Amygdala (tissue), 56 donors: ENCODE measurements at places on chromosomes 6 and 20.
A peak's percentile ranks its signal among the peaks of the same experiment; 100 is the strongest.

GRCh38 chr6:33746651-33747100 lies at the start of gene IP6K3:
TSS of gene IP6K3 (minus strand) at chr6:33746905. CDS start at chr6:33735476, 11,429 bp downstream.
- DNase-seq = peak; percentile 78

DNA sequence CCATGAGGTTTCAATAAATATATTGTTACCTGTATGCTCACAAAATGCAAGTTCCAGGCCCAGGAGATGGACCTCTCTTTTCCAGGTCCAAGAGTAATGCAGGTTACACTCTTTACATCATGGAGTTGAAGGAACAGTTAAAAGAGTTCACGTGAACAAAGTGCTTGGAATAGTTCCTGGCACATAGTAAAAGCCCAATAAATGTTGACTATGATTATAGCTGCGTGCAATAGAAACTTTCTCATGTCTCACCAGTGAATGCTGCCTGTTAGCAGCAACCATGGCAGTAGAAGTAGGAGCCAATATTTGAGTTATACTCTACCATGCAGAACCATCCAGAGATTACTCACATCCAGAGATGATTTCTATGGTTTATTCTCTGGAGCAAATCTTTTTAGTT lies 707.5 kb downstream of the DHX35 start:
- DNase-seq = no peak

- DNase-seq = no peak
These were observed 31.3 kb downstream of the AKIRIN2 start for GRCh38 chr6:87670707-87671106.

- no peak for DNase-seq
These were observed 249.2 kb downstream of the CDC5L start for GRCh38 chr6:44636561-44637248.

DNA sequence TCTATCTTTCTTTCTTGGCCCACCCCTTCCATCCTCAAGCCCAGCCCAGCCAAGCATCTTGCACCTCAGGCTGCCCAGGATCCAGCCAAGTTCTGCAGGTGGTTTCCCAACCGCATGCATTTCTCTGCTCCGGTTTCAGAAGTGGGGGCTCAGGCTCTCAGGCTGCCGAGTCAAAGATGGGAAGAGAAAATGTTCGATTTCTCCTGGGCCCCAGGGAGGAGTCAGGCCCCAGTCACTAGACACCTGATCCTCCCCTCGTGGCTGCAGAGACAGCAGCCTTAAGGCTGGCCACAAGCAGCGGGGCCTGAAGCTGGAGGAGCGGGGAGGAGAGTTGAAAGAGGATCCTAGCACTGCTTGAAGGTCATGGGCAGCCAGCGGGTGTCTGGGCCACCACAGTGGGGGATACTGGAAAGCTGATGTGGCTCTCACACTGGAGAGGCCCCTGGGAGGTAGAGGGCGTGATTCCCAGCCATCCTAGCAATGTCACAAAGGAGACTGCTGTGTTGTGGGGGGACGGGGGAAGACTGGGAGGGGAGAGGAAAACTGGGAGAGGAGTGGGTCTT lies 42.2 kb upstream of the ZFAND3 start:
- no peak for DNase-seq

DNA sequence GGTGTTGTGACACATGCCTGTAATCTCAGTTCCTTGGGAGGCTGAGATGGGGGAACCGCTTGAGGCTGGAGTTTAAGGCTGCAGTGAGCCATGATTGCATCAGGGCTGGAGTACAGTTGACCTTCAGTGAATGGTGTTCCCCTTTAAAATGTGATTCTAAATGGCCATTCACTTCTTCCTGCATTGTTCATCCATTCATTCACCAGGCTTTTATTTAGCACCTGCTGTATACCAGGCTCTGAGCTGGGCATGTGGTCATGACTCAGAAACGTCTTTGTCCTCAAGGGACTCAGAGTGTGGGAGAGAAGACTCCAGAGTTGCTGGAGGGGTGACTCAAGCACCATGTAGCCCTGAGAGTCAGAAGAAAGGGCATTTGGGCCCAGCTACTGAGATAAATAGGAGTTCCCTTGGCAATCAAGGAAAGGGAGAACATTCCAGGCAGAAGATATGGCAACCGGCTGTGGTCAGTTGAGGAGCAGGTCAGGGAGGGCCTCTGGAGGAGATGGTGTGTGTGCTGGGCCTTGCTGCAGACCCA lies 101.1 kb downstream of the DLGAP4 start:
- no peak for DNase-seq

DNA sequence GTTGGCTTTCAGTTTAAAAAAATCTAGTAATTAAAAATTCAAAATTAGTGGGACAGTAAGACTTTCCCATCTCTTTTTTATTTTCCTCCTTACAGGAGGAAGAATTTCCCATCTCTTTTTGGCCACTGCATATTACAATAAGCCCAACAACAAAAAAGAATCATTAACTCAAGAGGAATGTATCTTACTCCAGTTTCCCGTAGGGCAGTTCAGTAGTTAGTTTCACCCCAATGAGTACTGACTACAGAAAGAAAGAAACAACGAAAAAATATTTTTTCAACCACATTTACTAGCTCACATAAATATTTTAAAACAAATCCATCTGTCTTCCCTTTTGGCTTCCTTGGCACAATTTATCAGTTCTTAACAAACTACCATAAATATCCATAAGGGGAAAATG lies 14.9 kb upstream of the BLOC1S5 start:
- DNase-seq = no peak

DNA sequence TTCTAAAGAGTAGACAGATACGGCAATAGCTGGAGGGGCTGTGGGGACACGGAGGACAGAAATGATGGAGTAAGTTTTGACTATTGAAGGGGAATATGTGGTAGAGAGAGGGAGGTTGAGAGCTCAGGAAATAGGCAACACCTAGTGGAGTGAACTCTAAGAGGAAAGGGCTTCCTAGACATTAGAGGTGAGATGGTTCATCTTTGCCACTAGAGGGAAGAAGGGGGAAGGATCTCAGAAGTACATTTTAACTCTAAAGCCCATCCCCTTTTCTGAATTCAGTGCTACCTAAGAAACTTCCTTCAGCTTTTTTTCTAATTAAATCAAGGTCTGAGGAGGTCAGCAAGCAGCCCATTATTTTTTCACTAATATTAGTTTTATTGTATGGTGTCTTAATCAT lies 689.4 kb upstream of the MAP3K7 start:
- DNase-seq = no peak

GRCh38 chr6:34425132-34425497 lies 754 bp downstream of the RPS10 start:
- DNase-seq = no peak

GRCh38 chr6:154555073-154555677 lies 44.7 kb upstream of the CNKSR3 start:
- no peak for DNase-seq

- no peak for DNase-seq
These were observed 38.8 kb downstream of the SLC22A3 start for GRCh38 chr6:160386869-160387530.

- DNase-seq = no peak
These were observed 14.4 kb upstream of the TLDC2 start for GRCh38 chr20:36861625-36861874.

- no peak for DNase-seq
These were observed 66.8 kb upstream of the IYD start for GRCh38 chr6:150301846-150302519.

GRCh38 chr6:112636650-112637262 lies 289.6 kb downstream of the RFPL4B start:
- no peak for DNase-seq

DNA sequence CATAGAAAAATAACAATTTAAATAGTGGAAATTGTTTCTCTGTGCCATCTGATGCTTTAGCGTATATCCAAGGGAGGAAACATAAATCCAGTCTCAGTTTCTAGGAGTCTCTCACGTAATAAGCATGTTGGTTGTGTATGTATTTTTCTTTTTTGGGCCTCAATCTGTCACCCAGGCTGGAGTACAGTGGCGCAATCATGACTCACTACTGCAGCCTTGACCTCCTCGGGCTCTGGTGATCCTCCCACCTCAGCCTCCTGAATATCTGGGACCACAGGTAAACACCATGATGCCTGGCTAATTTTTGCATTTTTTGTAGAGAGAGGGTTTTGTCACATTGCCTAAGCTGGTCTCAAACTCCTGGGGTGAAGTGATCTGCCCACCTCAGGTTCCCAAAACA lies 78.6 kb upstream of the PLN start:
- no peak for DNase-seq

GRCh38 chr20:36133821-36134220 lies 20.7 kb upstream of the EPB41L1 start:
- no peak for DNase-seq

DNA sequence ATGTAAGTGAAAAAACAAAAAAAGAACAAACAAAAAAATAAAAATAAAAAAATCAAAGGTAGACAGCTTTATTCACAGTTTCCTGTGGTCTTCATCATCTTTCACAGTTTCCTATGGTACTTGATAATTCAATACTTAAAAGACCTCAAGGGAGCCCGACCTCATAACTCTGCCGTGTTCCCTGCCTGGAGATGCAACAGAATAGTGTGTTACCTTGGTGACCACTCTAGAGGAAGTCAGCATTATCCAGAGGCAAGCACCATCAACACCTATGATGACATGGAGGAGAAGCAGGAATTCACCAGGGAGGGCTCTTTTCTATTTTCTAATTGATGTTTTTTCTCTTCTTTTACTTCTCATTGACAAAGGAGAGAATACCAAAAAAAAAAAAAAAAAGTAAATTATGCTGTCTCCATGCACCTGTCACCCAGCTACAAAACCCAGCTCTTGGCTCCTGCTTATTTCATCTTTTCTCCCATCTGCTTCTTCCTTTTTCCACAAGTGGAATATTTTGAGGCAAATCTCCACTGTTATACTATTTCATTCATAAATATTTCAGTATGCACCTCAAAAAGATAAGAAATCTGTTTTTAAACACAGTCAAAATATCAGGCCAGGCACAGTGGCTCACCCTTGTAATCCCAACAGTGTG lies 95.8 kb upstream of the STXBP5 start:
- DNase-seq = no peak
